Omental fat pad (tissue), 4 donors: ENCODE measurements at places on chromosomes 2 and 18. TPM values are rescaled to one million over a fixed set of nuclear protein-coding genes. Genes with fewer than 3 reads are reported as not detected.

DNA sequence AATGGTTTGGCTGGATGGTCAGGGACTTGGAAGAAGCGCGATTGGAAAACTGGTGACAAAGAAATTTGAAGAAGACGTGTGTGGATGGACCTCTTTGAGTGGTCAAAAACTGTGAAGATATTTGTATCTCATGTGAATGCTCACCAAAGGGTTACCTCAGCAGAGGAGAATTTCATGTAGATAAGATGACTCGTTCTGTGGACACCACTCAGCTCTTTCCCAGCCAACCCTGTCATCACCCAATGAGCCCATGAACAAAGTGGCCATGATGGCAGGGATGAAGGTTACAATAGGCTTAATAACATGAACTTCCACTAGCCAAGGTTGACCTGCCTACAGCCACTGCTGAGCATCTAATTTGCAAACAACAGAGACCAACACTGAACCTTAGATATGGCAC is 248.3 kb downstream of the KCNE4 start:
- DNase-seq = no peak

- no peak for DNase-seq
Measured at GRCh38 chr2:54724560-54725342, 1.3 kb downstream of the EML6 start.

GRCh38 chr2:188369365-188369764 is 77.7 kb downstream of the GULP1 start:
- DNase-seq = no peak

DNA sequence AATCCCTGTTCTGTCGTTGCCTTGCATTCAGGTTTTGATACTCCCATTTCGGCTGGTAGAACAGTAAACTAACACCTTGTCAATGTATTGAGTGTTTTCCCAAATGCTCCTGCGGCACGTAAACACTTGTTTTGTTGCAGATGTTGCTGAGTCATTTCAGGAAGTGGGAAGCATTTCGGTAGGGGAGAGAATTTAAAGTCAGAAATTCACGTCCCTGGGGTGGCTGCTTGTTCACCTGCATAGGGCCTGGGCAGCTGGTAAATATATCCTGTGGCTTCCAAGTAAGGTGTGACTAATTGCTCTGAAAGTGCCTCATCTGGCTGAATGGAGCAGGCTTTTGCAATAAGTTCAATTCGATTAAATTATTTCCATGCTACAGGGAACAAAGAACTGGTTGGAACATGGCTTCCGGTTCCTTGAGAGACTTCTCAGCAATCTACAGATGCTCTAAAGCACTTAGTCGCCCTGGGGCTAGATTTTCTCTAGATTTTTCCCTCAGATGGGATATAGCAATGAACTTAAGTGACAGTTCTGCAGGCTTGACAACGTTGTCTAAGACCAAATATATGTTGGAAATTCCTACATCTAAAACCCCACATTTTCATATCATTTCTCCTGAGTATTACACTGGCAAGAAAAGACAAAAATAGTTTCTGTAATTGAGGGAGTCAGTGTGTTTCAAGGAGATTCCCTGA is 5.2 kb downstream of the GALR1 start:
- DNase-seq = no peak

DNA sequence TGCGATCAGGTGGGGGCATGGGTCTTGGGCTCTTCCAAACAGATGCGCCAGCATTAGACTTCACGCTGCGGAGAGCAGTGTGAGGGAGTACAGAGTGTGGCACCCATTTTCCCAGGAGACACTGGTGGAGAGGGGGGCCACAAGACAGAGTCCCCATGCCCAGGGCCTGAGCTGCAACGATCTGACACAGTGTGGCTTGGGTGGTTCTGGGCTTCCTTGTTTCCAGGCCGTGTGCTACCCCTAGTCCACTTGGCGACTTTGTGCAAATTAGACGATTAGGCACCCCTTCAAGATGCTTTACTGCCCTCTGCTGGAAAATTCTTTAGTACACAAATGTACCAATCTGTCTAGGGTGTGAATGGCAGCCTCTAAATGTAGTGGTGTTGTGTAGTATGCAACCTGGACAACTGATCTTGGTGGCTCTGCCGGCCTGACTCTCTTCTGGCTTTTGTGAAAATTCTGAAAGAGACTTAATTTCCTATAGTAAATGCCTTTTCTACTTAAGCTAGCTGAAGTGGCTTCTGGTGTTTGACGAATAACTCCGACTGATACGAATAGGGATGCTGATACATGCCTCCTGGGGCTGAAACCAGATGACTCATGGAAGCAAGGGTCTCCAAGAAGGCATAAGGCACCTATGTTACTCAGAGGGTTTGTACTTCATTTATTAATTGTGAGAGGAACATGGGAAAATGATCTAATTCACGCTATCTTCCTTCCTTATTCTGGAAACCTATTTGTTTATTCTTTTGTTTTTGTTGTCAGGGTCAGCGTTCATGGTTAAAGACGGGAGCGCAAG is 92.3 kb upstream of the SMAD2 start:
- DNase-seq = no peak

DNA sequence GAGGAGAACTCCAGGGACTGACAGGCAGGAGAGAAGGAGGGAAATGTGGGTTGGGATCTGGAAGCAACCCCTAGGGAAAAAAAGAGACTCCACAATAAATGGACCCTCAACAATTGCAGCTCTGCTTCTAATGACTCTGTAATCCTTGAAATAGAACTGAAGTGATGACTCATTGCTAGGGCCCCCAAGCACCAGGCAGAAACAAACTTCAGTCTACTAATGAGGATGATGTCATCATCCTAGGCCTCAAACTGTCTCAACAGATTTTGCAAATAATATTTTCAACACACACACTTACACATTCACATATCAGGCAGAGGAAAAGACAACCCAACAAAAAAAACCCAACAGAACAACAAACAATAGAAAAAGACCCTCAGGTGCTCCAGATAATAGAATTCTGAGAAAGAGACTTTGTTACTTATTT is 143.3 kb downstream of the HDAC4 start:
- DNase-seq = no peak

- DNase-seq = no peak
Measured at GRCh38 chr2:139170406-139170805, 390.2 kb upstream of the NXPH2 start.

DNA sequence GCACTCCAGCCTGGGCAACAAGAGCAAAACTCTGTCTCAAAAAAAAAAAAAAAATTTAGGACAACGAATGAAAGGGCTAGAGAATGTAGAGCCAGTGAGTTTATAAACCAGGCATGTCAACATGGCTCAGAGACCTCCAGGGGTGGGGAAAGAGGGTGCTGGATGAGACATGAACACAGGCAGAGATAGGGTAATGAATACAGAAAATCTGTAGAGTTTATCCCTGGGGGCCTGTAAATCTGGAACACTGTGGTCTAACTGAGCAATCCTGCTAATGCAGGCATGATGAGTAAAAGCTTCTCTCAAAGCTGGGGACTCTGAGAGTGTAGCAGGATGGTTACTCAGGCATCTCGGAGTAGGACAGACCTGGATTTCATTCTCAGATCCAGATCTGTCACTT is 59.2 kb upstream of the IGFBP2 start:
- DNase-seq = no peak

- no peak for DNase-seq
Measured at GRCh38 chr2:164114937-164115336, 379.1 kb upstream of the FIGN start.

DNA sequence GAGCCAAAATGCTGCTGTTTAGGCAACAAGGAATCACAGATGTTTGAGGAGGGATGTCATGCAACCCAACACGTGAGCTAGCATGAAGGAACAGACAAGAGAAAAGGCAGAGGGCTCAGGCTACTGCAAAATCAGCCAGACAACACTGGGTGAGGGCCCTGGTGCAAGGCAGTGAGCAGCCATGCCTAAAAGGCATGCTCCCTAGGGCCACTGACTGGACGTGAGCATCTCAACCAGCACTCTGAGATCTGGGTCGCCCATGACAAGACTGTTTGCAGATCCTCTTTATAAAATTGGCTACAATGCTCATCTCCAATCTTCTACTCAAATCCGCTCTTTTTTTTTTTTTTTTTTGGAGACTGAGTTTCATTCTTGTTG is 49.1 kb downstream of the KIAA2012 start:
- DNase-seq = no peak

GRCh38 chr18:22136395-22136794 is 33.0 kb upstream of the GATA6 start:
- DNase-seq = no peak

DNA sequence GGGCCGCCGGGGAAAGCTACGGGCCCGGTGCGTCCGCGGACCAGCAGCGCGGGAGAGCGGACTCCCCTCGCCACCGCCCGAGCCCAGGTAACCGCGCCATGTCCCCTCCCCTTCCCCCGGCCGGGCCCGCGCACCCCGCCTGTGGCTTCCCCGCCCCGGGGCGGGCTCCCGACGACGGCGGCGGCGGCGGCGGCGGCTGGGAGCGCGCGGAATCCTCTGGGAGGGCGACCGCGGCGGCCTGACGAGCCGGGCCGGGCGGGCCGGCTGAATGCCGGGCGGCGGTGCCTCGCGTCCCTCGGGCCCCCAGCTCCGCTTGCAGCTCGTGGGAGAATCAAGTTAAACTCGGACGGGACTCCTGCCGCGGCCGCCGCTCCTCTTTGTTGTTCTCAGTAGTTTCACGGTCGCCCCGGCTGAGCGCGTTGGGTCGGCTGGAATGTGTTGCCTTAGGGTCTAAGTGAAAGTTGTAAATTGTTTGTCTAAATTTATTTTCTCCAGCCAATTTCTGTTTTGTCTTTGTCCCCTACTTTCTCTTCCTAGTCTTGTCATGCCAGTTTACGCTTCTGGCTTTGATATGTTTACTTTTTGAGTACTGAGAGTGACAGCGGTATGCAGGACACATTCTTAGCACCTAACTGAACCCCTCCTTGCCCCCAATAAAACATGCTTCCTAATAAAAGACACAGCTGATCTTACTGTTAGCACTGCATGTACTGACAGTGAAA is 685 bp downstream of the SMAD4 start:
- peak; percentile 50 for DNase-seq

DNA sequence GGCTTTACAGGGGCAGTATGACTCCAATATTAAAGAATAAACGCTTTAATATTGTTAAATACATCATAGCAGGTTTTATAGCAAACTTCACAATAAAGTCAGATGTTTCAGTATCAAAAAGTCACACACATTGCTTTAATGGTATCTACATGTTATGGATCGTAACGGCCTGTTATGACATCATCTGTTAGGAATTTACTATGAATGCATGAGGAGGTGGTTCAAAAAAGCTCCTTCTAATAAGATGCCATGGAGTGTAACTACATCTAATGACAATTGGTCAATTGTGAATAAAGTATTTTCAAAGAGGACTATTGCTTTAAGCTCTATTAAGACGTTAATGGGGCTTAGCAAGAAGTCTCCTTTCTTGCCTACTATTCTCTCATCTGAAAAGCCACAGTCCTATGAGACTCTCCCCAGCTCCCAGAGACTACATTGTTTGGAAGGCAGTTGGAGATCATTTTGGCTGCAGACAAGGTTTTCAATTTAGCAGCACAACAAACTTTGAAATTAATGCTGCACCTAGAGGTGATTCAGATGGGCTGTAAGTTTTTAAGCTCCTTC is 300.7 kb upstream of the MEIS1 start:
- no peak for DNase-seq

GRCh38 chr2:67777836-67778429 is 284.9 kb downstream of the C1D start:
- no peak for DNase-seq

DNA sequence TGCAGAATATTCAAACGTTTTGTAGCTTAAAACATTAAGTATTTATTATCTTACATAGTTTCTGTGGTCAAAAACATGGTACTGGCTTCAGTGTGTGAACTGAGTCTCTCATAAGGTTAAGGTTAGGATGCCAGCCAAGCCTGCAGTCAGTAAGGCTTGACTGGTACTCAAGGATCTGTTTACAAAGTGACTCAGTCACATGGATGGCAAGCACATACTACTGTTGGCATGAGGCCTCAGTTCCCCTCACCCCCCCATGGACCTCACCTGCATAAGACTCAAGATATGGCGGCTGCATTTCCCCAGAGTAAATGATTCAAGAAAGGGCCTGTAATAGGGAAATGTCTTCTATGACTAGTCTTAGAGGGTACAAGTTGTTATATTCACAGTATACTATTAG is 1167.5 kb downstream of the DPP10 start:
- no peak for DNase-seq

GRCh38 chr18:5771343-5771742 is 124.0 kb downstream of the TMEM200C start:
- no peak for DNase-seq

- no peak for DNase-seq
Measured at GRCh38 chr18:9975658-9976057, 61.8 kb downstream of the VAPA start.

GRCh38 chr2:227848586-227848985 is 22.8 kb upstream of the DAW1 start:
- DNase-seq = no peak

DNA sequence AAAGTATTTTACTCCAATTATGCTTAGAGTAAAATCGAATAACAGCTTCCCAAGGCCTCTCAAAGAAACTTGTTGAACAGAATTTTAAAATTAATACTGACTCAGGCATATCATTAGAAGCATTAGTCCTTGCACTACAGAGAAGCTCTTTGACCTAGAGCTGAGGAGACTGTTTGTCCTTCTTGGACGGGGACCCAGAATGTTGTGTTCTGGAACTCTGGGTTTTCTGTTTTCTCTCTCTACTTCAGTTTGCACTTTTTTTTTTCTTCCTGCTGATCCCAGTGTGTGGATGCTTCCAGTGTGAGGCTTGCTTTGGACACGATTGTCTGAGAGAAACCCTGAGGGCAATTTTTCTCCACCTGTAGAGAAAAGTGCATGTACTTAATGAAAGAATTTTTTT is 847.6 kb downstream of the SOCS6 start:
- DNase-seq = no peak

CD8B2 gene
- total RNA-seq = not detected

CCDC102B gene
- total RNA-seq = 8.7 TPM

RAB6D gene
- total RNA-seq = 0.12 TPM

SIGLEC15 gene
- 0.46 TPM for total RNA-seq

XIRP2 gene
- not detected for total RNA-seq

KIF1A gene
- total RNA-seq = 0.19 TPM

MOCOS gene
- 4.3 TPM for total RNA-seq

MAPK4 gene
- total RNA-seq = 0.12 TPM

PLEKHB2 gene
- 76.2 TPM for total RNA-seq

CXCR2 gene
- 0.60 TPM for total RNA-seq

AFF3 gene
- 2.9 TPM for total RNA-seq

SERPINB12 gene
- not detected for total RNA-seq

FAM161A gene
- 1.9 TPM for total RNA-seq
